ENCODE measurements at places on chromosomes 7 and 10.

- DNase-seq: no peak
Observed at GRCh38 chr10:13016426-13016825, 14.9 kb upstream of the CCDC3 start.

- no peak for DNase-seq
Observed at GRCh38 chr7:148286150-148286549, 304.4 kb upstream of the C7orf33 start.

- no peak for DNase-seq
Observed at GRCh38 chr10:20954519-20954918, 57.4 kb upstream of the NEBL start.

DNA sequence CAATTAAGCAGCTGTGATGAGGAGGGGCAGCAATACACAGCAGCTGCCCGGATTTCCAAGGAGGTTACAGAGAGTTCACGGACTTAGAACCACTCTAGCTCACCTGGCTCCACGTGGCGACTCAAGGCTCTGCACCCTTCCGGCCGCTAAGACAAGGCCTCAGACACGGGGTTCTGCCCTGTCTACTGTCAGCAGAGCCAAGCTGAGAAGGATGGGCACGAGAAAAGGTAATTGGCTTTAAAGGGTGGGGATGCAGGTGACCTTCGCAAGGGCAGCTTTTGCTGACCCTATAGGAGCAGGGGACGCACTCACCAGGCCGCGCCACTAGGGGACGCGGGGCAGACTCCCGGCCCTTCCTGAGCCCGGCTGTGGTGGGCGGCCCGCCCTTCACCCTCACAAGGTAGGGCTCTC, 152.4 kb downstream of the KIF20B start:
- DNase-seq: no peak

DNA sequence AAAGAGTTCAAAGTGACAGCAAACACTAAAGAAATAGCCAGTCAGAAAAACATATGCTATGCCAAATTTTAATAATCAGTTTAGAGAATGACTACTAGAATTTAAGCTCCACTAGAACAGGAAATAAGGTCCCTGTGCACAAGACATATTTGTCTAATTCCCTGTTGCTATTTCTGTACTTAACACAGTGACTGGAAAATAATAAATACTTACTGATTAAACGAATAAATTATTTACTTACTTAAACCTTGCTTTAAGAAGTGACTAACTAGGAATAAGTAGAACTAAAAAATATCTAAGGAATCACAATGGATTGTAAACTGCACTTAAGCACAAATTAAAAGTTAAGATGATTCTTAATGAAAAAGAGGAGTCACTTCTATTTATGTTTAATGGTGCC, 22.3 kb downstream of the NPS start:
- no peak for DNase-seq

Data from cortex of kidney (tissue), 1 donor.